ENCODE measurements at places on chromosomes 12 and 14.

DNA sequence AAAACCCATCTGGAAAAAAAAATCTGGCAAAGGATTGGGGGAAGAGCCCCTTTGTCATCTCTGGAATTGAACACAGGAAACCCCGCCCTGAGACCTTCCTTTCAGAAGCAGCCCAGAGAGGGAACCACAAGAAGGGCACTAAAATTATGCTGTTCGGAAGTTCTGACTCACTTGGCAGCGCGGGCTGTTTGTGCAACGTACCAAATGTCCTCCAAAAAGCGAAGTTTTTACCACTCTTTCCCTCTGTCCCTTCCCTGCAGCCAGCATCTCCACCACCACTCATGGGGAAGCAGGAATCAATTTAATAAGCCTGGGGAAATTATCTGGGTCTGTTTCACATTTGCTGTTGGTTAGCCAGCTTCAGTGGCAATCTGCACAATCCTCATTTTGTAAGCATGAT is 3.2 kb upstream of the SYNE3 start:
- H3K27me3 ChIP-seq = no peaks in the 10 kb centered on the region
- DNase-seq = peak; percentile 90
- peaks cover 76% of the 10 kb centered on the region for H3K4me1 ChIP-seq

DNA sequence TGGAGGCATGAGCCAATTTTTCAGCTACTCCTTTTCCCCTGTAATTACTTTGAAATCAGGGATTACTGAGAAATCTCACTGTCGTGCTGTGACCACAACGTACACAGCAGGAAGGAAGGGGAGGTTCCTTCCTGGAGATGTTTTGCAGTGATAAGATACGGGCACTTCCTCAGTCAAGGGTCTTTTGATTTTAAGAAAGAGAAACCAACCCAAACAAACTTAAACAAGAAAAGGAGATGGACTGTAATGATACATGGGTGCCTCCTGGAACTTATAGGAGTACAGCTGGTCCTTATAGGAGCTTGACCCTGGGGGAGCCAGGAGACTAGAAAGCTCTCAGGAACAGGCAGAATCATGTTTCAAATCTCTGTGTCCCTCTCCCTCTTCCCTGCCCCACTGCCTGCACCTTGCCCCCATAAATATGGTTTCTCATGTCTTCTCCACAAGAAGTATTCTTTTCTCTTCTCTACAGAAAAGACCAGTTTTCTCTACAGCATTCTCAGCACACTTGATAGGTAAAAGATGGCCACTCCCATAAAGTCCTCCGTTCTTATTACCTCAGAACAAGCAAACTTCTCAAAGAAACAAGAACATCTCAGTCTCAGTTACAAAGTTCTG is 281.1 kb upstream of the AMIGO2 start:
- peak overlapping the region; percentile 81 for H3K4me3 ChIP-seq
- no peaks in the 10 kb centered on the region for H3K27me3 ChIP-seq
- H3K4me1 ChIP-seq = peaks cover 59% of the 10 kb centered on the region
- DNase-seq = peak; percentile 91

GRCh38 chr12:31875609-31875964 is 83.6 kb upstream of the RESF1 start:
- no peaks in the 10 kb centered on the region for H3K27me3 ChIP-seq
- H3K36me3 ChIP-seq = peaks cover 39% of the 10 kb centered on the region
- H3K27ac ChIP-seq = peak overlapping the region; percentile 99
- H3K4me1 ChIP-seq = peaks cover 20% of the 10 kb centered on the region

GRCh38 chr14:32706721-32707519 is 231.8 kb upstream of the NPAS3 start:
- DNase-seq = no peak
- H3K27ac ChIP-seq = no peak overlapping the region
- H3K27me3 ChIP-seq = no peaks in the 10 kb centered on the region
- no peaks in the 10 kb centered on the region for H3K4me1 ChIP-seq
- H3K4me3 ChIP-seq = no peak overlapping the region

- no peak overlapping the region for H3K27ac ChIP-seq
- H3K27me3 ChIP-seq = no peaks in the 10 kb centered on the region
- no peak for DNase-seq
- no peaks in the 10 kb centered on the region for H3K4me1 ChIP-seq
- no peak overlapping the region for H3K4me3 ChIP-seq
These were observed 79.6 kb downstream of the VRK1 start for GRCh38 chr14:96876747-96877146.

- H3K36me3 ChIP-seq = peaks cover 3% of the 10 kb centered on the region
- DNase-seq = peak; percentile 78
- H3K4me3 ChIP-seq = peak overlapping the region; percentile 90
These were observed 840 bp downstream of the SIX4 start for GRCh38 chr14:60723116-60723906.

DNA sequence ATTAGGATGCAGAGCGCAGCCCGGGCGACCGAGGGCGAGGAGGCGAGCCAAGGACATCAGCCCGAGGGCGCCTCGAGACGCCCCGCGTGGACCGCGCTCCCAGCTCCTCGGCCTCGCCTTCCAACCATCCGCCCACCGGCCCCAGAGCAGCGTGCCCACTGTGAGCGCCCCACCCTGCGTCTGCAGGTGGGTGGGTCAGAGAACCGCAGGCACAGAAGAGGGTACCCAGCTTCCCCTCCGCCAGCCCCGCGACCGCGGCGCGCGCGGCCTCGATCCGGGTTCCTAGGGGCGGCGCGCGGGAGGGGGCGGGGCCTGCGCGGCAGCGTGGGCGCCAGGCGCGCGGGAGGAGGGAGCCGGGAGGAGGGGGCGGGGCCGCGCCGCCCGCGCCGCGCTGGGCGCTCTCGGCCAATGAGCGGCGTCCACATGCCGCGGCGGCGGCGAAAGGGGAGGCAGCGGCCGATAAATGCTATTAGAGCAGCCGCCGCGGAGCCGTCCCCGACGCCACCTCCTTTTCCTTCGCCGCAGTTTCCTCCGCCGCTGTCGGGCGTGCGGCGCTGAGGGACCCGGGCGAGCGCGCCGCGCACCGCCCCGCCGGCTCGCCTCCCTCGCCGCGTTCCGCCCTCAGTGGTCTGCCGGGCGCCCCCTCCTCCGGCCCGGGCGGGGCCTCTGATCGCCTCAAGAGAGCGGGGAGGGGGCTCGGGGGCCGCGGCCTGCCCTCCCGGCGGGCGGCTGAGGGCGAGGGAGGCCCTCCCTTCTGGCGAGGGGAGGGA is at the start of gene ATP2A2:
ATP2A2 (plus strand) TSS at position 469 of the 770 bp plus-strand sequence. CDS start 543 bp downstream, outside the sequence.
- peaks cover 14% of the 10 kb centered on the region for H3K27me3 ChIP-seq
- peaks cover 35% of the 10 kb centered on the region for H3K36me3 ChIP-seq
- DNase-seq = peak; percentile 97
- H3K27ac ChIP-seq = peak within 1 kb of the TSS; percentile 93
- H3K4me1 ChIP-seq = peaks cover 41% of the 10 kb centered on the region

DNA sequence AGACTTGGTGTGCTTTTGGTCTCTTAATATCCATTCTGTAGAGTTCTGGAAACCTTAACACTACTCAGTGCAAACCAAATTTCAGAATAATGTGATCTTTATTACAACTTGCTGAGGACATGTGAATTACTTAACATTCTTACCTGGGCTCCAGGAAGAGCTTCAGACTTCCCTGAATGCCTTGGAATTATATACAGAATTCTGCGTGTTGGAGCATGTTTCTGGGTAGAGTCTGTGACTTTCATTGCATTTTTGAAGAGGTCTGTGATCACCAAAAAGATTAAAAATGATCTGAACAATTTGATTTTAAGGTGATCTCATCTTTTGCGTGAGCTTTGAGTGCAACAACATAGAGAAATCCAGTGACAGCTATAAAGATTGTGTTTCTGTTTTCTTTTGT is 35.4 kb downstream of the ZDHHC17 start:
- no peaks in the 10 kb centered on the region for H3K27me3 ChIP-seq
- H3K4me1 ChIP-seq = peaks cover 8% of the 10 kb centered on the region
- H3K36me3 ChIP-seq = peaks cover 40% of the 10 kb centered on the region
- no peak overlapping the region for H3K4me3 ChIP-seq
- no peak for DNase-seq

DNA sequence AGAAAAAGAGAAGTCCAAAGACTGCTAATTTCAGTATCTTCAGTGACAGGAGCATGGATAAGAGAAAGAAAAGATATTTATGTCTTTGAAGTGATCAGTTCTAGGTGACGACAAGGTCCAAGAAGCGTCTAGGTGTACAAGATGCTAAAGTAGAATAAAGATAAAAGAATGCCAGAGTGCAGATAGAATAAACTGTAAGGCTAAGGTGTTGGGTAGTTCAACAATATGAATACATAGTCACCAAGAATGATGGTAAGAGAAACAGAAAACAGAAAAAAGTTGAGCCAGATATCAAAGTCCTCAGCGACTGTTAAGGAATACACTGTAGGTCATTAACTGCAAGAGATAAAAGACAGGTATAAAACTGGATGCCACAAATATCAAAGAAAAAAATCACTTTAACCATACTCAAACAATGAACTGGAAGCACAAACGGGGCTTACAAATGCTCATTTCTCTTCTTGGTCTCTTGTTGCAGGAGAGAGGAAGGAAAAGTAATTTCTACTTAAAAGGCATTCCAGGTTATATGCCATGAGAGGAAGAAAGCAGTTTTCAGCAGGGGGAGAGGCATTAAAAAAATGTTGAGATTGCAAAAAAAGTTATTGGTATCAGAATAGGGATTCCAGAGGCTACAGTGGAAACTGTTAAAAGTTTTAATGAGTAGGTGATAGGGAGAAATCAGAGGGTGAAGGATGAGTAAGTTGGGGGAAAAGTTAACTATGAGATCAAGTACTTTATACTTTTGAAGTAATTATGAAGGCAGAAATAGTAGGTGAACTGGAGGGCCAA is 121.5 kb downstream of the CEP83 start:
- no peak overlapping the region for H3K27ac ChIP-seq
- H3K27me3 ChIP-seq = no peaks in the 10 kb centered on the region
- peaks cover 2% of the 10 kb centered on the region for H3K4me1 ChIP-seq
- H3K4me3 ChIP-seq = no peak overlapping the region
- no peak for DNase-seq

DNA sequence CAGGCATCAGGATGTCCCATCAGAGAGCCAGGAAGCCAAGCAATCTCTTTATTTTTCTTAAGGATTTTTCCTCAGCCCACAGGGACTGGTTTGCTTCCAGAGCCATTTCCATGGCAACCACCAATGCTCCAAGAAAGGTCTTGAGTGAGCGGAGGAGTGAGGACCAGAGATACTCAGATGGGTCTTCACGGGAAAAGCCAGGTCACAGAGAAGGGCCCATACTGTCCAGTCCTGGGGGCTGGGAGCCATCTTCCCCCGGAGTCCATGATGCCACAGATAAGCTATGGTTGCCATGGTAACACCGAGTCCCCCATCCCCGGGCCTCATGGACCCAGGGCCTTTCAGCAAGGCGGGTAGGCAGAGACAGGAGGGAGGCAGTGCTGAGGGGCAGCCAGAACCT is 28.6 kb downstream of the CMKLR1 start:
- no peak for DNase-seq
- no peak overlapping the region for H3K4me3 ChIP-seq
- no peak overlapping the region for H3K27ac ChIP-seq

DNA sequence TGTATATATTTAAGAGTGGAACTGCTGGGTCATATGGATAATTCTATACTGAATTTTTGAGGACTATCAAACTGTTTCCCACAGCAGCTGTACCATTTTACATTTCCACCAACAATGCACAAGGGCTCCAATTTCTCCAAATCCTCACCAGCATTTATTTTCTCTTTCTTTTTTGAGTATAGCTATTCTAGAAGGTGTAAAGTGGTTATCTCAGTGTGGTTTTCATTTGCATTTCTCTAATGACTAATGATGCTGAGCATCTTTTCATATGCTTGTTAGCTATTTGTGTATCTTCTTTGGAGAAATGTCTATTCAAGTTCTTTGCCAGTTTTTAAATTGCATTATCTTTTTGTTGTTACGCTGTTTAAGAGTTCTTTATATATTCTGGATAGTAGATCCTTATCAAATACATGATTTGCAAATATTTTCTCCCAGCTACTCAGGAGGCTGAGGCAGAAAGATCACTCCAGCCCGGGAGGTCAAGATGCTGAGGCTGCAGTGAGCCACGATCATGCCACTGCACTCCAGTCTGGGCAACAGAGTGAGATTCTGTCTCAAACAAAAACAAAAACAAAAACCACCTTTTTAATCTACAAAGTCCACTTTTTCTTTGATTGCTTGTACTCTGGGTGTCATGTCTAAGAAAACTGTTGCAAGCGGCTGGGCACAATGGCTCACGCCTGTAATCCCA is 32.8 kb downstream of the GTF2A1 start:
- peak overlapping the region; percentile 36 for H3K4me3 ChIP-seq
- no peak for DNase-seq
- H3K27ac ChIP-seq = no peak overlapping the region
- H3K4me1 ChIP-seq = peaks cover 41% of the 10 kb centered on the region
- H3K27me3 ChIP-seq = no peaks in the 10 kb centered on the region

GRCh38 chr12:111063295-111064026 is 143.1 kb upstream of the MYL2 start:
- H3K36me3 ChIP-seq = no peaks in the 10 kb centered on the region
- H3K4me3 ChIP-seq = no peak overlapping the region
- H3K27ac ChIP-seq = no peak overlapping the region
- H3K4me1 ChIP-seq = peaks cover 7% of the 10 kb centered on the region
- DNase-seq = no peak

GRCh38 chr12:111868676-111869588 is 26.9 kb downstream of the MAPKAPK5 start:
- DNase-seq = no peak
- H3K4me1 ChIP-seq = peaks cover 2% of the 10 kb centered on the region
- H3K27ac ChIP-seq = no peak overlapping the region
- H3K36me3 ChIP-seq = peaks cover 53% of the 10 kb centered on the region

GRCh38 chr12:123621101-123621500 is 12.4 kb downstream of the EIF2B1 start:
- no peak overlapping the region for H3K4me3 ChIP-seq
- no peaks in the 10 kb centered on the region for H3K27me3 ChIP-seq
- no peak overlapping the region for H3K27ac ChIP-seq
- H3K4me1 ChIP-seq = peaks cover 4% of the 10 kb centered on the region
- DNase-seq = no peak

GRCh38 chr14:21852061-21852664 is 178.5 kb upstream of the OR4E1 start:
- H3K36me3 ChIP-seq = peaks cover 13% of the 10 kb centered on the region
- peaks cover 29% of the 10 kb centered on the region for H3K27me3 ChIP-seq
- peaks cover 18% of the 10 kb centered on the region for H3K4me1 ChIP-seq
- peak overlapping the region; percentile 66 for H3K4me3 ChIP-seq
- DNase-seq = peak; percentile 92

- H3K27ac ChIP-seq = peak overlapping the region; percentile 87
- H3K36me3 ChIP-seq = peaks cover 10% of the 10 kb centered on the region
- DNase-seq = peak; percentile 69
- peak overlapping the region; percentile 61 for H3K4me3 ChIP-seq
- H3K4me1 ChIP-seq = peaks cover 26% of the 10 kb centered on the region
These were observed 34.8 kb downstream of the DIO3 start for GRCh38 chr14:101595887-101596721.

GRCh38 chr12:43836475-43836989 is 651 bp downstream of the TMEM117 start:
- H3K27me3 ChIP-seq = peaks cover 33% of the 10 kb centered on the region
- H3K27ac ChIP-seq = peak overlapping the region; percentile 35
- DNase-seq = no peak
- H3K4me3 ChIP-seq = peak overlapping the region; percentile 72
- H3K4me1 ChIP-seq = peaks cover 17% of the 10 kb centered on the region

- no peak for DNase-seq
- H3K27me3 ChIP-seq = no peaks in the 10 kb centered on the region
- no peaks in the 10 kb centered on the region for H3K36me3 ChIP-seq
- no peaks in the 10 kb centered on the region for H3K4me1 ChIP-seq
These were observed 139.5 kb downstream of the RMST start for GRCh38 chr12:97601934-97602720.

GRCh38 chr12:56221232-56221756 is 428 bp downstream of the RNF41 start:
- peak overlapping the region; percentile 100 for H3K4me3 ChIP-seq
- H3K27ac ChIP-seq = peak overlapping the region; percentile 95
- H3K27me3 ChIP-seq = no peaks in the 10 kb centered on the region
- no peak for DNase-seq

- H3K27ac ChIP-seq = no peak overlapping the region
- no peak for DNase-seq
- H3K27me3 ChIP-seq = no peaks in the 10 kb centered on the region
These were observed 7.2 kb downstream of the OAS3 start for GRCh38 chr12:112945515-112945914.
